Mucosa of gallbladder (tissue), 1 donor: ENCODE measurements at places on chromosomes 6 and 20. TPM values are rescaled to one million over a fixed set of nuclear protein-coding genes. Genes with fewer than 3 reads are reported as not detected.

DNA sequence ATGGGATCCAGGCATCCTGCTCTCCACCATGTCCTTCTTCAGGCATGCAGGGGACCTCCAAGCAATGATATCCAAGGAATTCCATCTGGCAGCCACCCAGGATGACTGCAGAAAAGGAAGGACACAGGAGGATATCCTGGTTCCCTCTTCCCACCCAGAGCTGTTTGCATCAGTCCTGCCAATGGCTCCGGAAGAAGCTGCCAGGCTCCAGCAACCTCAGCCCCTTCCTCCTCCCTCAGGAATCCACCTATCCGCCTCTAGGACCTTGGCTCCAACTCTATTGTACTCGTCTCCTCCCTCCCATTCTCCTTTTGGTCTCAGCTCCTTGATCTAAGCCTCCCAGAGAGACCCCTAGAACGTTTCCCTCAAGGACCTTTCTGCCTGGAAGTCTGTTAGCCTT is 733 bp upstream of the PSORS1C2 start:
- no peak for DNase-seq

DNA sequence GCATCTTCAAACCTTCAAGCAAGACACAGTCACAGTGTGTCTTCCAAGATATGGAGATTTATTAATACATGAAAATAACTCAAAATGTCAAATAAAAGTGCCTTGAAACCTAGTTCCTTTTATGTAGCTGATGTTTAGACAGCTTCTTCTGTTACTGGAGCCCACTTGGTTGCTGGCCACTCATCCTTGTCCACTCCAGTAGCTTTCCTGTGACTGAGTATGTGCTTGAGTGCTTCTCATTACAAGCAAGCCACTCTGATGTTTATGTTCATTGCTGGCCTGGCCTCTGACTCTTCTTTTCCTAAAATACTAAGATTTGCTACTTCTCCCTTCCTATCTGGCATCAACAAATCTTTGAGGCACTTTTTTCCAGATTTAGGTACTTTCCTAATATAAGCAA is 545.2 kb upstream of the MAN1A1 start:
- no peak for DNase-seq

GRCh38 chr6:14630016-14630415 is 512.4 kb downstream of the CD83 start:
- no peak for DNase-seq

GRCh38 chr6:35152067-35152707 is 11.0 kb upstream of the TCP11 start:
- no peak for DNase-seq

DNA sequence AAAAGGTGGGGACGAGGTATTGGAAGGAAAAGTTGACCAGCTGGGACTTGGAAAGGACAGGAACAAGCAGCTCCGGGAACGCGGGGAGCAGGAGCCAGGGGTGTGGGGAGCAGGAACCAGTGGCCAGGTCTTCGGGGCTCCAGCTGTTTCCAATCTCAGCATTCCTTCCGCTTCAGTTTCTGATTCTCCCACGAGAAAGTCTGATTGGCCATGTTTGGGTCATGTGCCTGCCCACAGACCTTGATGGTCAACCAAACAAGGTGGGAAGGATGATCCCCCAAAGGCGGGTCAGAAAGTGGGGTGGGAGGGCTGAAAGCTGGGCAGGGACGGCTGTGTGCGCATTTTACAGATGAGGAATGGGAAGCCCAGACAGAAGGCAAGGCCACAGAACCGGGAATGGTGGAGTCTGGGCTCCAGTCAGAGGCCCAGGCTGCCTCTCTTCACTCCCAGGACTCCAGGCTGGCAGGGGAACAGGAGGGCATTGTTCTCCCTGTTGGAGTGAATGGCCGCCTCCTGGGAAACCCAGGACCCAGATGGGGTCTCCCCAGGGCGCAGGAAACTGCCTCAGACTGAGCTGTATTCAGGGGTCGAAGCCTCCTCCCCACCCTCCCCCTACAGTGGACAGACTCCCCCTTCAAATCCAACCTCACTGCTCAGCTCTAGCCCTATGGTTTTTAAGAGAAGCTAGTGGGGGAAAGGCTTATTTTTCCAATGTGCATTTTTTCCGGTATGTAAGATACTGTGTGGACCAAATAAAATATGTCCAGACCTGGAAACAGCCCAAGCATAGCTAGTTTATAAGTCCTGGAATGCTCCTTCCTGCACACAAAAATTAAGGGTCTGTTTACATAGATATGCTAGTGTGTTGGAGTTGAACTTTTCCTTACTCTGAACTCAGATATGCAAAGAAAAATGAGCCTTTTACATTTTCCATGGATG is 12.2 kb upstream of the PTGIS start:
- DNase-seq: no peak

GRCh38 chr6:36079601-36080000 is 50.7 kb upstream of the MAPK13 start:
- no peak for DNase-seq

DNA sequence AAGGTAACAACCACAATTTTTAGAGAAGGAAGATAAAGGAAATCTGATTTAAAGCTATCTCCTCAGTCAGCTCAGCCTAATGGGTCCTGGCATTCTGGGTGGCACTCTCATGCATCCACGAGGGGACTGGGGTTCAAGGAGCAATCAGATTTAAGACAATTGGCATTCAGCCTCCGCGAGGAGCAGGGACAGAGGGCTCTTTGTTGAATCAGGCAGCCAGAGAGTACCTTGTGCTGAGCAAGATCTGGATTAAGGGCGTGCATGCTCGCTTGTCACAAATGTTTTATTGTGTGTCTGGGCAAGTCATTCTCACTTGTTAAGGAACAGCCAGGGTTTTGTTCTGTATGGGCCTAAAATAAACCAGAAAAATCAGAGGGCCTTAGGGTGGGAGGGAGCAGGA is 475.3 kb upstream of the NRSN1 start:
- DNase-seq: no peak

DNA sequence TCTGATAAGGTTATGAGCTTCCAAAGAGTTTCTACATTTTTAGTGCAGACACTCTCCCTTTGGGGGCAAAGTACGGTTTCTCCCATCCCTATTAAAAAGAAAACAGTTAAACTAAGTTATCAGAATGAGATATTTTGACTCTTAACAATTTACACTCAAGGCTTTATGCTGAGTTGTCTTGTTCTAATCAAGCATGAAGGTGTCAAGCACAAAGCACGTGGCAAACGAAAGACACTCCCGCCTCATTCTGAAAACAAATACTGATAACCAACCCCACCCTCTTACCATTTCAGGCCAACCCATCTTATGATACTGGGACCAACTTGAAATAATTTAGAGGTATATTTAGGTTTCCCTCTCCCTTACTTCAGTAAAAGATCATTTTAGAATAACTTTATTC is 24.3 kb downstream of the OR14J1 start:
- no peak for DNase-seq

- no peak for DNase-seq
Observed at GRCh38 chr20:52987295-52987694, 15.1 kb downstream of the TSHZ2 start.

- no peak for DNase-seq
Observed at GRCh38 chr6:21559238-21559637, 34.3 kb upstream of the SOX4 start.

DNA sequence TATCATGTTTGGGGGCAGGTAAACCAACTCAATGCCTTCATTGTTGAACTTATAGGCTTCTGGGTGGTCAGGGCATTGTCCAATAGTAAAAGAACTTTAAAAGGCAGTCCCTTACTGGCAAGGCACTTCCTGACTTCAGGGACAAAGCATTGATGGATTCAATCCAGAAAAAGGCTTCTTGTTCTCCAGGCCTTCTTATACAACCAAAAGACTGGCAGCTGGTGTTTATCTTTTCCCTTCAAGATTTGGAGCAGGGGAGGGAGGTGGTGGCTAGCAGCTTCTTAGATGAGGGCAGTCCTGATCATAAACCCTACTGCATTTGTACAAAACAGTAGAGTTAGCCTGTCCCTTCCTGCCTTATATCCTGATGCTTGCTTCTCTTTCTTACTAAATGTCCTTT is 57.5 kb downstream of the NCOA3 start:
- no peak for DNase-seq

DNA sequence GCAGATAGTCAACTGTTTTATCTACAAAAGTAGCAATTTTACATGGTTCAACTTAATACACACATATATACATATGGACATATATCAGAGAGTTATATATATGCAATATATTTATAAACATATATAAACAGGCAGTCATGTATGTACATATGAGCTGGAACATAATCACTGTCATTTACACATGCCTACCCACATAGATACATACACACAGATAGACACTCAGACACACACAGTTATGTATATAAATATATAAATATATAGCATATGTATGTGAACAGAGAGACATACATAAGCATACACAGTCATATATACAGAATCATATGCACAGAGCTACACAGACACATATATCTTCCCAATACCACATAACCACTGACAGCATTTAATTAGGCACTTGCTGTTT is 2.2 kb downstream of the WFDC5 start:
- no peak for DNase-seq

GRCh38 chr20:48799328-48800105 is 28.3 kb downstream of the PREX1 start:
- DNase-seq: no peak

DNA sequence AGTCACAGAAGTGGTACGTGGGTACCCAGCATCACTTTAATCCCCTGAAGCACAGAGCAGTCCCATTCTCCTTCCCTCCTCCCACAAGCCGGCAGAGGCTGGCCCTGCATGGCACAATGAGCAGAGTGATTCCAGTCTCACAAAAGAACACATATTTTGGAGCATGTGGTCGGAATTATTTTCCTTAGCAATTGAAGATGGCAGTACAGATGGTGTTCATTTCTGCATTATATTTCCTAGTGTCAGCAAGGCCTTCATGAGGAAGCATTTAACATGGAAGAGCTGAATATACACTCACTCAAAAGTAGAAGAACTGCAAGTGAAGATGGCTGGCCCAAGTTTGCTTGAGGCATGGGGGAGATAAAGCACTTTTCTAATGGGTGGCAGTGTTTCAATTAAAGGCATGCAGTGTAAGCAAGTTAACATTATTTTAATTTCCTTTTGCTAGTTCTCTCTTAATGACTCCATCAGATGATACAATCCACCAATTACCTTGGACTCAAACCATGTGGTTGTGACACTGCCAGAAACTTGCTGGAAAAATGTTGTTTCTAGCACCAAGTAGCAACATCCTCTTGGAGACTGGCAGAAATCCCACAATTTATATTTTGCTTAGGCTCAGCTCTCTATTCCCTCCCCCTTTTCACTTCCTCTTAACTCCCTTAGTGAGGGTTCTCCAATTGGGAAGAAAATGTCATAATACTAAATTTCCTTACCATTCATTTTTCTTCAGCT is 74.4 kb downstream of the ARHGAP18 start:
- no peak for DNase-seq

- no peak for DNase-seq
Observed at GRCh38 chr6:37309046-37309445, 44.7 kb upstream of the RNF8 start.

DNA sequence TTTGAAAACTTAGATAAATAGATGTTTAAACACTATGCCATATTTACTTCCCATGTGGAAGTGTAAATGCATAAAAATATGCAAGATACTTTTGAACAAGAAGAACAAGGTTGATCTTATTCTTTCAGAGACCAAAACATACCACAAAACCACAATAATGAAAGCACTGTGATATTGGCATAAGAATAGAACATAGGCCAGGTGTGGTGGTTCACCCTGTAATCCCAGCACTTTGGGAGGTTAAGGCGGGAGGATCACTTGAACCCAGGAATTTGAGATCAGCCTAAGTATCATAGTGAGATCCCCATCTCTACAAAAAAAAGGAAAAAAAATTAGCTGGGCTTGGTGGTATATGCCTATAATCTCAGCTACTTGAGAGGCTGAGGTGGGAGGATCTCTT is 66.5 kb downstream of the KCNS1 start:
- DNase-seq: no peak

DNA sequence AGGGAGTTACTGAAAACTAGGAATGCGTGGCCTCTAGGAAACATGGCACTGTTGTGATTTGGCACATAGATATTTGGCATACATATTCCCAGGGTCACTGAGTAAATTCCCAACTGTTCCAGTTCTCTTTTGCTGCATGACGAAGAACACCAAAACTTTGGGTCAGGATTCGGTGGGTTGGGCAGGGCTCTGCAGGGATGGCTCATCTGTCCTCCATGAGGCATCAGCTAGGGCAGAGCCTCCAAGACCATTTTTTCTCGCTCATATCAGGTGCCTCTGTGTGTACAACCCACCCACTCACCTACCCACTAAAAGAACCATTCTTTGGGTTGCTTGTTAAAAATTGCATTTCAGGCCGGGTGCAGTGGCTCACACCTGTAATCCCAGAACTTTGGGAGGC is 57.1 kb downstream of the SSR1 start:
- no peak for DNase-seq

DNA sequence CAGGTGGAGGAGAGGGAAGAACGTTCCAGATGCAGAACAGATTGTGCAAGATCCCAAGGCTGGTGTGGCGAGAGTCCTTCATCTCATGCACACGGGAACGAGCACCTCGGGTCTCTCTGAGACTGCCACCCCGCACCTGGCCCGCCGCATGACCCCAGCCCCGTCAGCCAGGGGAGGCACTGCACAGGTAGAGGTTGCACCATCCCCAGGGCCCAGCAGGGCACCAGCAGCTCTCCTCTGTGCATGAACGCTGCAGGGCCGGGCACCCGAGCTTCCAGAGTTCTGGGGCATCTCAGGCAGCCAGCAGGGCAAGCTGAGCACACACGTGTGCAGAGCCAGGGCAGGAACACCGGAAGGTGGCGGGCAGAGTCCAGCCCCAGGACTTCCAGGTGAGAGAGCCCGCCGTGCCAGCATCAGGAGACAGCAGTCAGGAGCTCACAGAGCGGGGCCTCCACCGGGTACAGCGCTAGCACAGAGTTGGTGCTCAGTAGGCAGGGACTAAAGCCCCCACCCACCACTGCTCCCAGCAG is 193.2 kb downstream of the TAF4 start:
- no peak for DNase-seq

DNA sequence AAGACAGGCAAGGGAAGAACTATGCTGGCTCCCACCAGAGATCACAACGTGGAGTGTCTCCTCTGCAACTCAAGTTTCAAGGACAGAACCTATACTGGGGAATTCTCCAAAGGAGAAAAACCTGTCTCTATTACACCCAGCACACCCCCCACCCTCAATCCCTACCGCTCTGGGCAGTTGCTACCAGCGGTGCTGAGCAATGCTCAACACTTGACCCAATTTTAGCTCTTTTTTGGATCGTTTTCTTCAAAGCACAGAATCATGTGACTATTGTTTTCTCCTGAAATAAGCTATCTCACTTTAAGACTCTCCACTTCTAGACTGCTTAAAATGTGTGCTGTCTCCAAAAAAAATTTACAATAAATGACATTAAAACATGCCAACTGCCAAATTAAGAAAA is 23.3 kb downstream of the MAP7 start:
- DNase-seq: no peak

GRCh38 chr6:73985891-73986290 is 289.9 kb downstream of the CD109 start:
- no peak for DNase-seq

The TEAD3 gene
- total RNA-seq: 45.3 TPM

The PHACTR1 gene
- total RNA-seq: 14.6 TPM

The TLDC2 gene
- total RNA-seq: 9.7 TPM

The BEND3 gene
- total RNA-seq: 5.7 TPM

The MMP24 gene
- 1.6 TPM for total RNA-seq

The SPEF1 gene
- total RNA-seq: 0.75 TPM

The RTN4IP1 gene
- 5.8 TPM for total RNA-seq

The SOX18 gene
- total RNA-seq: 30.1 TPM

The BNIP5 gene
- total RNA-seq: 7.4 TPM

The SLC22A7 gene
- 0.37 TPM for total RNA-seq

The PCSK2 gene
- total RNA-seq: 2.6 TPM
